ENCODE measurements at places on chromosomes 11 and 22. TPM values are rescaled to one million over a fixed set of nuclear protein-coding genes. Genes with fewer than 3 reads are reported as not detected.

- no peak for DNase-seq
Measured at GRCh38 chr22:22047266-22047665, 64.7 kb upstream of the TOP3B start.

The PKDREJ gene
- not detected for total RNA-seq

DNA sequence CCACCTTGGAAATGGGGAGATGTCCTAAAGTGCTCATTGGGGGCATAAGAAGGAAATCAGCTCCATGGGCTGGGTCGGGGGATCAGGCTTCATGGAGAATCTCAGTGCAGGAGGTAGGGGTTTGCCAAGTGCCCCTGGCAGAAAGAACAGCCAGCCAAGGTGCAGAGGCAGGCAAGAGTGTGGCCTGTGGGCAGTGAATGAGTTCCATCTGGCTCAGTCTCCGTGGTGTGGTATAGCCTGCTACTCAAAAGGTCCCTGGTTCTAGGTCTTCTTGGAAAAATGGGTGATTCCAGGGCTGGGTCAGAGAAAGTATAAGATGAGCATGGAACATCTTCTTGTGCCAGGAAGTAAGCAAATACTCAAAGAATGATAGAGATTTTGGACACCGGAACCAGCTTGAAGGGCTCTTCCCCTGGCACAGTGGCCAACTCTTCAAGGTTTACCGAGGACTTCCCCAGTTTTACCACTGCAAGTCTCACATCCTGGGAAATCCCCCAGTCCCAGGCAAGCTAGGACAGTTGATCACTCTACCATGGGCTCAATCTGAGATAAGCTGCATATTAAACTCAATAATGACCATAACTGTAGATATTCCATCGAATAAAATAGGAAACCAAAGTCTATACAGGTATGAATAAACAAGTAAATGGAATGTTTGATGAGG lies 10.6 kb upstream of the ARAP1 start:
- DNase-seq, result no peak

GRCh38 chr11:134277183-134278001 lies 1.2 kb downstream of the GLB1L3 start:
- no peak for DNase-seq

The MAPK8IP2 gene
- total RNA-seq, result 18.8 TPM

The OR2AG2 gene
- 0.08 TPM for total RNA-seq
